ENCODE measurements at places on chromosomes 4 and X.

DNA sequence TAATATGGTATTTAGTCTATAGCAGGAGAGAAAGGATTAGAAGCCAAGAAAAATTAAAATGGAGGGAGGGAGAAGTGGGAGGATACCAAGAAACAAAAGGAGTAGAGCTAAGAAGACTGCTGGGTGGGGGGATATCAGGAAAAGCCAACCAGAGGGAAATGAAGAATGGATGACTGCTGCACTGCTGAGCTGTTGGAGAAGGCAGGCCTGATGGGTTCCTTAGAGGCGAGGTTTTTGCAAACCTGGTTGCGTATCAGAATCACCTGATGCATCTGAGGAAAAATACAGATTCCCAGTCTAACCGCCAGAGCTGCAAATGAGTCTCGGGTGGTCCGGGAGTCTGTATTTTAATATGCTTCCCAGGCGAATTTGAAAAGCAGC, 1.5 kb downstream of the PGRMC1 start:
- DNase-seq = no peak

GRCh38 chrX:11426712-11427452, 133.7 kb downstream of the AMELX start:
- no peak for DNase-seq

- peak; percentile 51 for DNase-seq
Measured at GRCh38 chr4:110197529-110198042, 829 bp downstream of the ELOVL6 start.

DNA sequence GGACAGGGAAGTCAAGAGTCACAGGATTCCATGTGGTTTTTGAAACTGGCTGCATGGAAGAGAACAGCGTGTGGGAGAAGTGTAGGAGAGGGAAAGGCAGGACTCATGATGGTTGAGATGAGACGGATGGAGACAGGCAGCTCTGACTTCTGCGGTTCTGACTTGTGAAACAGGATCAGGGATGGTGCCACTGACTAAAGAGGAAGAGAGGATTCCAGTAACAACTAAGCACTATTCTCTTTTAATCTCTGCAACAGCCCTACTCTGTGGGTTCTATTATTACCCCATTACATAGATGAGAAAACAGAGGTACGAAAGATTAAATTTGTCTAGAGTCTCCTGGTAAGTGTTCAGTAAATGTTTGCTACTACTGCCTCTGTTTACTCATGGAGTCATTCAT, 156.3 kb downstream of the CBR4 start:
- no peak for DNase-seq

- no peak for DNase-seq
Measured at GRCh38 chr4:168993714-168994510, 16.1 kb downstream of the CBR4 start.

GRCh38 chr4:140800666-140801065, 44.5 kb upstream of the TBC1D9 start:
- peak; percentile 69 for DNase-seq

- no peak for DNase-seq
Measured at GRCh38 chr4:162116095-162116779, 47.6 kb downstream of the FSTL5 start.

DNA sequence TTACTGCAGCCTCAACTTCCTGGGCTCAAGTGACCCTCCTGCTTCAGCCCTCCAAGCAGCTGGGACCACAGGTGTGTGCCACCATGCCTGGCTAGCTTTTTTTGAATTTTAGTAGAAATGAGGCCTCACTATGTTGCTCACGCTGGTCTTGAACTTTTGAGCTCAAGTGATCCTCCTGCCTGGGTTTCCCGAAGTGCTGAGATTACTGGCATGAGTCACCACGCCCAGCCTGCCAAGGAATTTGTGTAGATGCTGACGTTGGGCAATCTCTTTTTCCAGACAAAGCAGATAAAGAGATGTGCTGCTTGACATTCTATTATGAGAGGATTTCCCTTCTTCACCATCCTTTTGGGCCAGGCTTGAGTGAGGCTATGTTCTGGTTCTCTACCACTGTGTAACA, 254.5 kb upstream of the RPS6KA3 start:
- DNase-seq = no peak

- DNase-seq = no peak
Measured at GRCh38 chr4:71338846-71339593, at the start of gene SLC4A4. Gene SLC4A4 (plus strand): TSS chr4:71339020.

GRCh38 chr4:66062044-66062443, 391.8 kb upstream of the EPHA5 start:
- no peak for DNase-seq

DNA sequence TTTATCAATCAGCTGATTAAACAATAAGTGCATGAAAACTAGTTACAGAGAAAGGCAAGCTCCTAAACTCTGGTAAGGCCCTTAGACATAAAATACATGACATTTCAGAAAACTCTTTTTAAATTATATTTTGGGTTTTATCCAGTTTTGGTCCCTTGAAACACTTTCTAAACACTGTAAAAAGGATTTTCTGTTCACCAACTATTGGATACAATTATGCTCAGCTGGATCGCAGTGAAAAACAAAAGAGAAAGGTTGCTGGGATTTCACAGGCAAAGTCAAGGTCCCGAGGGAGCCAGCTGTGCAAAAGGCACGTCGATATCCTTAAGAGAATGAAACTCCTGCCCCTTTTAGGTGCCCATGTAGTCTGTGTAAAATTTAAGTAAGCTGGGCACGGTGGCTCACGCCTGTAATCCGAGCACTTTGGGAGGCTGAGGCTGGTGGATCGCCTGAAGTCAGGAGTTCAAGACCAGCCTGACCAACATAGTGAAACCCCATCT, 1018.4 kb upstream of the INTU start:
- no peak for DNase-seq

DNA sequence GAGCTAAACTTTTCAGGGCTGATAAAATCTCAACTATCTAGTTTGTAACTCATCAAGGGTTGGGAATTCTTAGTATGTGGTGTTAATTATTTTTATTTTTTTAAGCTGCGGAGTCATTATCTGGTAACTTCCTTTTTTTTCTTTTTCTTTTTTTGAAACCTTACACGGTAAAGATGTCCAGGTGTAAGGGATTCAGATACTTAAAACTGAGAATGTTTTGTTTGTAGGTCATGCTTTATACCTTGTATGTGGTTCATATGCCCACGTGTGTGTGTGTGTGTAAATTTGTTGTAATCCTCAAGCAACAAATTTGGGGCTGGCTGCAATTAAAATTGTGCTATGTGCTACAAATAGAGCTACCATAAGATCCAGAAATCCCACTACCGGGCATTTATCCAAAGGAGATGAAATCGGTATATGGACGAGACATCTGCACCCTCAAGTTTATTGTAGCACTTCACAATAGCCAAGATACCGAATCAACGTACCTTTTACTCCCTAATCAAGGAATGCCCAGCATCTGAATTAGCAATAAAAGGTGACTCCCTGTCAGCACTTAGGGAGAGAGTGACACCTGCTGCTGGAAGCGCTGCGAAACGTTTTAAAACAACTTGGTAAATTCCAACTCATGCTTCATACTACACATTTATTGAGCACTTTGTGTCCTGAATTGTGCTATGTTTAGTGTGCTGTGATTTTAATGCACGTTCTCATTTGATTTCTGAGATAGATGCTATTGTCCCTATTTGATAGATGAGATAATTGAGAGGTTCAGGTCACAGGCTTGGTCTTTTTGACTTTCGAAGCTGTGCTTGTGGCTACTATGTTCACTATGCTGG, 16.1 kb downstream of the MSMO1 start:
- peak; percentile 44 for DNase-seq

- DNase-seq = no peak
Measured at GRCh38 chr4:185598846-185599552, 63.7 kb upstream of the PDLIM3 start.

- DNase-seq = peak; percentile 23
Measured at GRCh38 chr4:121408-122084, 2.8 kb upstream of the ZNF718 start.

- no peak for DNase-seq
Measured at GRCh38 chrX:25049357-25049756, 33.6 kb upstream of the ARX start.

GRCh38 chr4:2587213-2587823, 50.9 kb downstream of the FAM193A start:
- DNase-seq = no peak

DNA sequence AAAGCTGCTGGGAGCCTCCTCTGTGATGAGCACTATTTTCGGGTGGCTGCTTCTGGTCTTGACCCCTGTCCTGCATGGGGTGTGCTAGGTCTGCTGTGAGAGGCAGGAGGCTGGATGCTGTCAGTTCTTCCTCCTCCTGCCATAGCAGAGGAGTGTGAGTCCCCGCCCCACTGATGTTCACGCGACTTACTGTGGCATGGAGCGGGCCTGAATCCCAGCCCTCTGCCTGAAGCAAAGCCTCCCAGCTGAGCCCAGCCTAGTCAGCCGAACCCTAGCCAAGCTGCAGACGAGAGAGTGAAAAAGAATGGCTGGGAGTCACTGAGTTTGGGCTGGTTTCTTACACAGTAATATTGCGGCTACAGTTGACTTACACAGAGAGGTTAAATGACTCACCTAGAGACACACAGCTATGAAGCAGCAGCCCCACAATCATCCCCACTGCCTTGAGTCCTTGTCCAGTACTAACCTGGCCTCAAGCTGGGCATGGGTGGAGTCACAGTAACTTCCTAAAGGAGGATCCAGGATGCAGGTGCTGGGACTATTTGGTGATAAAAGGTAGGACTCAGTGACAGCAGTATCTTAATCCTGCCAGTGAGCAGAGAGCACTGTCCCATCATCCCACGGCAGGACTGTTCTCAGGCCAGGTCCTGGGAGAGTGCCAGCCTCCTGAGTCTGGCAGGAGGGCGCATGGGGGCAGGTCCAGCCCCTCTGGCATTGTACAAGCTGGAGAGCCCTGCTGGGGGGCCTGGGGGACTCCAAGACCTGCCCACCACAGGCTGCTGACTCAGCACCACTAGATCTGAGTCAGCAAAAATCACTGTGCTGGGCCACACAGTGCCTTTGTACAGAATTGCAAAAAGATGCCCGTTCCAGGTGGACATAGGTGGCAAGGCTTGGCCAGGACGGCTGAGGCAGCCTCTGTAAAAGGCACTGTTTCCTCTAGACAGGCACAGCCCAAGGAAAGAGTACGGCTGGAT, 60.4 kb upstream of the CRMP1 start:
- no peak for DNase-seq

- DNase-seq = no peak
Measured at GRCh38 chrX:48909703-48910294, 1.6 kb downstream of the SLC35A2 start.

DNA sequence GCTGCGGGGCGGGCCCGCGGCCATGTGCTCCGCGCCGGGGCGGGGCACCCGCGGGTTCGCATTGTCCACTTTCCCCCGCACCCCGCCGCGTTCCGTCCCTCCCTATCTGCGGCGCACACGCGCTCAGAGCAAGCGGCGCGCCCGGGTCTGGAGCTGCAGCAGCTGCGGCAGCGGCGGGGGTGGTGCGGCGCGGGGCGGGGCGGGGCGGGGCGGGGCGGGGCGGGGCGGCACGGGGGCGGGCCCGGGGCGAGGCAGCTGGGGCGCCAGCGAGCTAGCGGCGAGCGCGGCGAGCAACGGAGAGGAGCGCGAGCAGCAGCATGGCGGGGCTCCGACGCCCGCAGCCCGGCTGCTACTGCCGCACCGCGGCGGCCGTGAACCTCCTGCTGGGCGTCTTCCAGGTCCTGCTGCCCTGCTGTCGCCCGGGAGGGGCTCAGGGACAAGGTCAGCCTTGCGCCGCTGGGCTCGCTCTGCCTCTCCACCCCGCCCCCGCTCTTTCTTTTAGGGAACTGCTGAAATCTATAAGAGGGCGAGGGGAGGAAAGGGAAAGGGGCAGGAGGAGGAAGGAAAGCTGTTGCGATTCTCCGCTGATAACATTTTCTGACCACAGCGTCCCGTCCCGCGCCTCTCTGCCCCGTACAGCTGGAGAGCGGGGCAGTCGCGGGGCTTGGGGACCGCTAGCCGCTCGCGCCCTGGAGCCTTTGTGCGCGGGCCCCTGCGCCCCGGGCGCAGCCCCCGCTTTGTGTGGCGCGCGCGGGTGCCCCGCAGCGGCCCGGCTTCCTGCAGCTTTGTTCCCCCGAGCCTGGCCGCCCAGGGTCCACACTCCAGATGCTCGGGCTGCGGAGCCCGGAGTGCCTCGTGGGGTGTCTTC, at the start of gene TMEM131L:
TSS of gene TMEM131L (plus strand) at position 280 of the 868 bp plus-strand sequence. CDS start at position 318, 38 bp downstream.
- peak; percentile 90 for DNase-seq

GRCh38 chr4:184814686-184815045, 11.1 kb downstream of the ACSL1 start:
- no peak for DNase-seq

DNA sequence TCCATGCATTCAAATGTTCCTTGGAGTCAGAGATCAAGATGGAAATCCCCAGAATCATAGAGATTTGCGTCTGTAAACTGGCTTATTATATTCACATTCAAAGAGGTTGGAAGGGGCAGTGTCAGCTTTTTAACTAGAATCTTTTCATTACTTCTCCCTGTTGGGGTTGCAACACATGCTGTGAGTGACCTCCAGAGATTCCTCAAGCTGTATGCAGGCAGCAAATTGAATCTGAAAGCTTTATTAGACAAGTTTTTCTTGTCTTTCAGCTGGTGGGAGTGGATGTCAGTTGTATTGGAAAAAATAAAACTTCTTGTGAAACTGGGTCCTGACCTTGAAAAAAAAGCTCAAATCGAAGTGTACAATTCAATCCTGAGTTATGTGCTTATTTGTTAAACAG, 736.5 kb upstream of the FTHL17 start:
- DNase-seq = no peak

DNA sequence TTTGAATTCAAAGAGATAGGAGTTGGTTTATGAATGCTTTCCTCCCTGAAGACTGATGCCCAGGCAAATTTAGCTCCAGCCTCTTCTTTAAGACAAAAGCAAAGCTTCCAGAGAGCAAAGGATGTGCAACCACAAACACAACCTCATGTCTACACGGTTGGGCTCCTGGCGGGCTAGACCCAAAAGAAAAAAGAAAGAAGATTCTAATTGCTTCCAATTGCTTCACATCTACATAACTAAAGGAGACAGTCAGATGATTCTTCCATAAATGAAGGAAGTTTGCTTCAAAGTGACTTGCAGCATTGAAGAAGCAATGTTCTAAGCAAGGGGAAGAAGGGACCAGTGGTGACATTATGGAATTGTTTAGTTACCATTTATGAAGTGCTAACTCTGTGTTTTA, 1603.0 kb upstream of the TENM3 start:
- no peak for DNase-seq

GRCh38 chrX:3648084-3648483, 65.4 kb downstream of the PRKX start:
- DNase-seq = no peak

- no peak for DNase-seq
Measured at GRCh38 chrX:72110051-72110875, 21.5 kb downstream of the RTL5 start.

DNA sequence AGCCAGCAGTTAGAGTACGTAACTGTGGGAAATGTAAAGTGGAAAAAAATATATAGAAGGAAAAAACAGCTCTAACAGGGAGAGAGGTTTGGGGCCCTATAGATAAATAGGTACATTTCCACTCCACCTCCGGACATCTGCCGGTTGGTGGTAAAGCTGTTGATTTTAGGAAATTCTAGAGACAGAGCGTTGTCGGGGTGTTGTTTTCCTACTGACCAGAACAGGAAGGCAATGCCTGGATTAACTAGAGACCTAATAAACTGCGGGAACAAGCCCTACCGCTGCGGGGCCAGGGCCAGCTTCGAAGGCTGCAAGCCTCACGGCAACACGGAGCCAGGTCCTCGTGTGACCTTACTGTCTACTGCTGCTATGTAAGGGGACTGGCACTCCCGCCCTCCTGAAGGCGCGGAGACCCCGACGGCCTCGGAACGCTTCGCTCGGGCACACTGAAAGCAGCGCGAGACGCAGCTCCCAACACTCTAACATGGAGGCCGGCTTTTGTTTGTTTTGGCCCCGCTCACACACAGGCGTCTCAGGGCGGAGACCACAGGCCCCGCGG, 702 bp upstream of the CDKN2AIP start:
- no peak for DNase-seq

- DNase-seq = no peak
Measured at GRCh38 chr4:71377561-71377960, 38.7 kb downstream of the SLC4A4 start.
